ENCODE measurements at places on chromosomes 11 and 22.
A peak's percentile ranks its signal among the peaks of the same experiment; 100 is the strongest.

- DNase-seq: no peak
These were observed 58.7 kb downstream of the TECTA start for GRCh38 chr11:121159741-121160140.

DNA sequence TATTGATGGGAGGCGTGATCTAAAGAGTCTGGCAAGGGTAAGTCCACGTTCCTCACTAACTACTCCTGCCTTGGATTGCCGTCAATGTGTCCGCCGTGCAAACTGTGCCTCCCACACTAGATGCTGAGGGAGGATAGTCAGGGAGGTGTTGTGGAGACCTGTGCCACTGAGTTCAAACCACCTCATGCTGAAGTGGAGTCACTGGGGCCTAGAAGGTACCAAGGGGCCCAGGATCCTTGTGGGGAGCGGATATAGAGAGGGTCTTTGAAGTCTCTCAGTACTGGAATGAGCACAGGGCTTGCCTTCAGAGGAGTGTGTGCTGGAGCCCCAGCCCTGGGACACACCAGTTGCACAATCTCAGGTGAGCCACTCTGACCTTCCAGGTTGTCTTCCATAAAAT lies 27.1 kb upstream of the TMPRSS4 start:
- DNase-seq: no peak

DNA sequence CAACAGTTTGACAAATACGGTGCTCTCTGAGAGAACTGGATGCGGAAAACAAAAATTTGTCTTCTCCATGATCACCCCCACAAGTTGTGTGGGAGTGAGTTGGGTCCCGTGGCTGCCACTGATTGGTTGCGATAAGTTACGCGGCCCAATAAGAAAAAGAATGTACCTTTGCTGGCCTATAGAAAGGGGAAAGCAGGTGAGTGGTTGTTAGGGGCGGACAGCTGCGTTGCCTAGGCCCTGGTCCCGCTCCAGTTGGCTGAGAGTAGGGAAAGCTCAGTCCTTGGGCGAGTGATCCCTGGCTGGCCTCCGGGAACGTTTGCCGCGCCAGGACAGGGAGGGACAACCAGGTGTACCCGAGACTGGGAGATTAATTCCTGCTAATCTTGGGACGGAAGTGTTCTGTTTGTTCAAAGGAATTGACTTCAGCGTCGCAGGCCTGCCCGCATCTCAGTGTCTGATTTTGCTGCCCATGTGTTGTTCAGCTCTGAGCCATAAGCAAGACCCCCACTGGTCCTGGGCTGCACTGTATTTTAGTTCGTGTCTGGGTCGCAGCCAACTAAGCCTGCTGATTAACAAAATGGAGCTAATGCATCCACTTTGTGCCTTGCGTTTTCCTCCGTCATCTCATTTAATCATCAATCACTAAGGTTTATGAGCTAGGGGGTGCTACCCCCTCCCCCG lies 773 bp upstream of the SYVN1 start:
- peak; percentile 91 for DNase-seq

DNA sequence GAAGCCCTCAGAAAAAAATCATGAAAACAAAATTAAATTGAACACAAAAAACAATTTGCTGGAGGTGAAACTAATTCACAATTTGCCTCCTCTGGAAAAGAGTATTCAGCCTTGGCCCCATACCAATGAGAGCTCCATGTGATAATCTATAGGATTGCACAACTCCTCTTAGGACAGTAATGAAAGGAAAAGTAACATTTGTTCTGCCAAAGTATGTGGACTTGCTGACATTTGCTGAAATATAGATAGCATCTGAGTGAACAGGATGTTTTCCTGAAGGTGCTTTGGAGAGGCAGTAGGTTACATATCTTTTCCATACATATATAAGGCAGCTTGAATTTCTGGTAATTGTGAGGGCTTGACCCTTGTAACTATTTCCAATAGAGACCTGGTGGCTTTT lies 122.8 kb downstream of the OR4C45 start:
- no peak for DNase-seq

- DNase-seq: no peak
These were observed 50.4 kb upstream of the CD82 start for GRCh38 chr11:44515048-44515447.

GRCh38 chr22:19149991-19150390 lies at the start of gene GSC2:
Gene GSC2, minus strand, starts transcription at chr22:19150292. Its CDS starts 9 bp downstream, at chr22:19150283.
- DNase-seq: no peak

GRCh38 chr11:17002543-17002942 lies 11.7 kb downstream of the PLEKHA7 start:
- no peak for DNase-seq

All from CD4-positive, alpha-beta T cell treated with Interleukin-15 for 4 hours (primary cell).